ENCODE measurements at places on chromosomes 13 and 19. TPM values are rescaled to one million over a fixed set of nuclear protein-coding genes. Genes with fewer than 3 reads are reported as not detected.

DNA sequence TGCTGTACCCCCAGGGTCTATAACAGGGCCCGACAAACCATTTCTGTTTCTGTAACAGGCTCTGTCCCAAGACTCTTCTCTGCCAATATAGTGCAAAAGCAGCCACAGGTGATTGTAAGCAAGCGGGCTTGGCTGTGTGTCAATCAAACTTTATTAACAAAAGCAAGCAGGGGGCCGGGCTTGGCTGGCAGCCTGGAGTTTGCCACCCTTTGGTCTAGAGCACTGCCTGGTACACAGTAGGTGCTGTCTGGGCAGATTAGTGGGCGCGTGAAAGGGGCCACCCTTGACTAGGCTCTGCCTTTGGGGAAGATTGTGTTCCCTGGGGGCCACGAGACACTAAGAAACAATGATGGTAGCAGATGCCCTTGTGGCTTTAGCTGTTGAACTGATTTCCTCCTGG is 27.4 kb downstream of the CCL25 start:
- no peak for DNase-seq

GRCh38 chr13:73370066-73370465 is 311.3 kb downstream of the KLF5 start:
- no peak for DNase-seq

Gene SHISA7
- total RNA-seq = not detected

GRCh38 chr19:7152568-7152967 is 83.1 kb downstream of the ZNF557 start:
- DNase-seq = no peak

- DNase-seq = no peak
Observed at GRCh38 chr19:40588926-40589569, 12.1 kb upstream of the LTBP4 start.

- no peak for DNase-seq
Observed at GRCh38 chr19:28148554-28148953, 1064.4 kb downstream of the UQCRFS1 start.

- no peak for DNase-seq
Observed at GRCh38 chr19:35206379-35206778, 22.2 kb downstream of the FAM187B start.

DNA sequence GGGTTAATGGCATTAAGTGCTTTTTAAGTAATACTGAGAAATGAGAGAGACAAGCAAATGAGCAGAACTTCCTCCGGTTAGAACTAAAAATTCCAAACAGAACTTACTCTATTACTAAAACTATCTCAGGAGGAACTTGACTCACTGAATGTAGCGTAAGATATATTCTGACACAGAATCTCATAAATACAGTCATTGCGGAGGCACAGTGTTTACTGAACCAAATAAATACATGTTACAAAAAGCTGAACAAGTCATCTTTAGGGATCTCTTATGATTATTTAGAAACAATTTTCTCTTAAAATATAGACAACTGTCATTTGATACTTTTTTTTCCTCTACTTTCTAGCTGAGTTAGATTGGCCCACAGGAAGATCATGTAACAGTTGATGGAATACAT is 283.1 kb downstream of the KLF12 start:
- DNase-seq = no peak

- no peak for DNase-seq
Observed at GRCh38 chr13:23865906-23866305, 23.3 kb downstream of the MIPEP start.

DNA sequence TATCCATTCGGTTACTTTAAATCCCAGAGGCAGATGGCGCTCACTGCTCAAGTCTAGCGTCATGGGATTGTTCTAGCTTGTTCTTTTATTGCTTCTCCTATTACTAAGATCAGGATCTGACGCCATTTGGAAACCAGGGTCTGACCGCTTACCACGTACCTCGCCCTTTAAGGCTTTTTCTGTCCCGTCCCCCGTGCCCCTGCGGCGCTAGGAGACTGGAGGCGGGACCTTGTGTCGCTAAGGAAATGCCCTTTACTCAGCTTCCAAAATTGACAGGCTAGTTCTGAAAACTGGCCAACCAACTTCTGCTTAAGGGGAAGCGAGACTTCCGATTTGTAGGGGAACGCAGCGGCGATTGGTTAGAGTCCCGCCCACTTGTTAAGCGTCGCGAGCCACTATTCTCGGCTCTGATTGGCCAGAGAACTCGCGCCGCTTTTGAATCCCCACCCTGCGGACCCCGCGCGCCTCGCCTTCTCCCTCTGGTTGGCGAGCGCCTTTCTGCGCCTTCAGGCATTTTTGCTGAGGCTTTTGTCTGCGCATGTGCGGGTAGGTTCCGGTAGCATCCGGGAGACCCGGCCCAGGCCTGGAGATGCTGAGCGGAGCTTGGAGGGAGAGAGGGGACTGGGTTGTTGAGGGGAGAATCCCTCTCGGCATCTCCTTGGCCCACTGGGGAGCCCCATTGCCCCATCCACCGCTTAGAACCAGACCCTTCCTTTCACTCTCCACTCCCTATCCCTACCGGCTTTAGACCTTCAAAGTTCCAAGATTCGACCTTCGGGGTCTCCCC is 3.9 kb upstream of the C19orf84 start:
- peak; percentile 99 for DNase-seq

DNA sequence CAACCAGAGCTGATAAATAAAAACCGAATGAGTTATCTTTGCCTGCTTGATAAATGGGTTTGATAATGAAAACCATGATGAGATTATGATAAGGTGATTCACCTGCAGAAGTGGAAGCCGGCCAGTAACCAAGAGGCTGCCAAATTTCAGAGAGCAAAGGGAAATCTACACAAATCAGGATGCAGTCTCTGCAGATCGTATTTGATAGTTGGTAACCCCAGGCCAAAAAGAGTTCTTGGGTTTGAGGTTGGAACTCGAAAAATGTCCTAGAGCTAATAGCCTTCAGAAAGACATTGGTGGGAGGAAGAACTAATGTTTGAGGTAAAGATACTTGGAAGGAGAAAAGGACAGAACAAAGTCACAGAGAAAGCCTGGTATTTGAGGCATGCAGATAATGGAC is 9.6 kb upstream of the LATS2 start:
- no peak for DNase-seq

DNA sequence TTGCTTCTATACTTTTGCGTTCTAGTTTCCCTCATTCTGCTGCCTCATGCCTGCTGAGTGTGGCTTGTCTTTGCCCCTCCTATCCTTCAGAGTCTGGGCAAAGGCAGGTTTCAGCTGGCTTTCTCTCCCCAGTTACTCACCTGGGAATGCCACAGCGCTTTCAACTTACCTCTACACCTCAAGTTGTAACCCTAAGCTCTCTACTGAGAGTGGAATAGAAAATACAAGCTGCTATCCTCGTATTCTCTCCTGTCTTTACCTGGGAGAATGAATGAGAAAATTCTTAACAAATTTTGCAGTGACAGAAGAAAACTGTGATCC is 316.3 kb upstream of the KLF12 start:
- no peak for DNase-seq

- no peak for DNase-seq
Observed at GRCh38 chr19:55461974-55462626, 658 bp upstream of the ISOC2 start.

DNA sequence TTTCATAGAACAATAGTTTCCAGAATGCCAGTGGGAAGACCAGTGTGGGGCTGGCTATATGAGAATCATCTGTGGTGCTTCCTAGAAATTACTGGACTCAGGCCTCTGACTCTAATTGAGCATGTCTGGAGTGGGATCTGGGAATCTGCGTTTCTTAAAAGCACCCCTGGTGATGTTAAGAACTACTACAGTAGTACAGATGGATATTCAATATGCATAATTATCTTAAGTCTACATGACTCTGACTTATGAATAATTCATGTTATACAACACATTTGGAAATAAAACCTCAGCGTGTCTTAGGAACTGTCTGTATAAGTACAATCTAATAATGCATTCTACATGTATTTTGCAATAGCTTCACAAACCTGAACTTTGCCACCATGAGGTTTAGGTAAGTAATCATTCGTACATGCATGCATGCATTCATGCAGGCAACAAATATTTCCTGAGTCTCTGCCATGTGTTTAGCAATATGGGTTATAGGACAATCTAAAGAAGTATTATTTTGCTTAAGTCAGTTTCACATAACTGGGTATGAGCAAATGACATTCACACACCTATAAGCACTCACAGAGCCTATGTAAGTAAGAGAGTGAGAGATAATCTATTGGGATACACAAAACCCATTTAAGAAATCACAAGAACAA is 62.0 kb downstream of the EPSTI1 start:
- DNase-seq = no peak

- DNase-seq = peak; percentile 17
Observed at GRCh38 chr13:113297370-113298042, 467 bp downstream of the LAMP1 start.

DNA sequence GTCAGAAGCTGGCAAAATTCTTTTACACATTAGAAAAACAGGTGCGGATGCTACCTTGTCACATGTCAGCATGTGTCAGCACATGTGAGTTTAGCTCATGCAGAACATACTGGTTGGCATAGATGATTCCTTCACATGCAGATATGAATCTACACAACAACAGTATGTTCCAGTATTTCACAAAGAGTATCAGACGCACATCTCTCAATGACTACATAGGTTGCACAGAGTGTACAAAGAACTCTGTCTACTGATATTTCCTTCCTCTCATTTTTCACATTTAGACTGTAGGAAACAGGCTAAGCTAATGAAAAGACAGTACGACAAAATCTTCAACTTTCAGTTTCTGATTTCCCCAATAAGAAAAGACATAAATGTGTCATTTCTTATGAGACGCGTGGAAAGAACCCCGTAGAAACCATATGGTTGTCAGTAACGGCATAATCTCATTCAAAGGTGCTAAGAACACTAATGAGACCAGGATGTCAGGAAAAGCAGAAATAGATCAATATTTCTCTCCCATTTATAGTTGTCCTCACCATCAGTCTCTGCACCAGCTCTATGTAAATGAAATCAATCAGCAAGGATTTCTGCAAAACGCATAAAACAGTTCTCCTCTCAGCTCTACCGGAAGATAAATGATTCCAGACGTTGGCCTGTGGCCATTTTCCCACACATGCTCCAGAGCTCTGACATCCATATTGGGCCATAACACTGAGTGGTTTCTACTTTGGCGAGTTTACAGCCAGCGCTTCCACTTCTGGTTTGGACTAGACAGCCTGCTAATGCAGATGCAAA is 81.2 kb downstream of the STARD13 start:
- DNase-seq = peak; percentile 68

Gene CNFN
- 2.0 TPM for total RNA-seq

- DNase-seq = no peak
Observed at GRCh38 chr19:1962674-1963073, 21.7 kb downstream of the CSNK1G2 start.

Gene CBARP
- 0.86 TPM for total RNA-seq

Measured in Daoy (cell line).